ENCODE measurements at places on chromosomes 4 and X.

DNA sequence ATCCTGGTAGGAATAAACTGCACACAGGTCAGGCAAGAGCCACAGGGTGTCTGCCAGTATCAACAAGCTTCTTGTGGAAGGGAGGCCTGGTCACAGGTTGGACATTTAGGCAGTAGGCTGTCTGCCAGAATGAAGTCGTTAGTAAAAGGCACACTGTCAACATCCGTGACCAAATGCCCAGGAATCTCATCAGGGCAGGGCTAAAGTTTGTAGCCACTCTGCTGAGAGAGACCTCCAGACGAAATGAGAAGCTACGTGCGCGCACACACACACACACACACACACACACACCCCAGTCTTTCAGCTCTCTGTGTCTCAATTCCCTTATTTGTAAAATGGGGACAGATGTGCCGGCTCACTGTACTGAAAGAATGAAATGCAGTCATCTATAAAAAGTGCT lies 408.7 kb upstream of the ZFP42 start:
- DNase-seq, result no peak

GRCh38 chr4:171473155-171473554 lies 340.0 kb upstream of the GALNTL6 start:
- no peak for DNase-seq

- DNase-seq, result no peak
Observed at GRCh38 chr4:74317616-74318246, 9.5 kb downstream of the EPGN start.

GRCh38 chrX:23626651-23627050 lies 40.6 kb upstream of the PRDX4 start:
- no peak for DNase-seq

- peak; percentile 10 for DNase-seq
Observed at GRCh38 chr4:101527188-101527587, 179.9 kb upstream of the PPP3CA start.

- no peak for DNase-seq
Observed at GRCh38 chrX:111567542-111568255, 56.3 kb downstream of the SERTM2 start.

- no peak for DNase-seq
Observed at GRCh38 chr4:185637163-185637875, 102.0 kb upstream of the PDLIM3 start.

DNA sequence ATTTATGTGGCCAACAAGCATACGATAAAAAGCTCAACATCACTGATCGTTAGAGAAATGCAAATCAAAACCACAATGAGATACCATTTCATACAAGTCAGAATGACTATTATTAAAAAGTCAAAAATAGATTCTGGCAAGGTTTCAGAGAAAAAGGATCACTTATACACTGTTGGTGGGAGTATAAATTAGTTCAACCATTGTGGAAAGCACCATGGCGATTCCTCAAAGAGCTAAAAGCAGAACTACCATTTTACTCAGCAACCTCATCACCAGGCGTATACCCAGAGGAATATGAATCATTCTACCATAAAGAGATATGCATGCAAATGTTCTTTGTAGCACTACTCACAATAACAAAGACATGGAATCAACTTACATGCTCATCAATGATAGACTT lies 478.7 kb upstream of the GALNTL6 start:
- DNase-seq, result no peak

- DNase-seq, result no peak
Observed at GRCh38 chr4:28075401-28075956, 1214.8 kb downstream of the STIM2 start.

GRCh38 chr4:118995693-118996391 lies 107.2 kb downstream of the SYNPO2 start:
- no peak for DNase-seq

DNA sequence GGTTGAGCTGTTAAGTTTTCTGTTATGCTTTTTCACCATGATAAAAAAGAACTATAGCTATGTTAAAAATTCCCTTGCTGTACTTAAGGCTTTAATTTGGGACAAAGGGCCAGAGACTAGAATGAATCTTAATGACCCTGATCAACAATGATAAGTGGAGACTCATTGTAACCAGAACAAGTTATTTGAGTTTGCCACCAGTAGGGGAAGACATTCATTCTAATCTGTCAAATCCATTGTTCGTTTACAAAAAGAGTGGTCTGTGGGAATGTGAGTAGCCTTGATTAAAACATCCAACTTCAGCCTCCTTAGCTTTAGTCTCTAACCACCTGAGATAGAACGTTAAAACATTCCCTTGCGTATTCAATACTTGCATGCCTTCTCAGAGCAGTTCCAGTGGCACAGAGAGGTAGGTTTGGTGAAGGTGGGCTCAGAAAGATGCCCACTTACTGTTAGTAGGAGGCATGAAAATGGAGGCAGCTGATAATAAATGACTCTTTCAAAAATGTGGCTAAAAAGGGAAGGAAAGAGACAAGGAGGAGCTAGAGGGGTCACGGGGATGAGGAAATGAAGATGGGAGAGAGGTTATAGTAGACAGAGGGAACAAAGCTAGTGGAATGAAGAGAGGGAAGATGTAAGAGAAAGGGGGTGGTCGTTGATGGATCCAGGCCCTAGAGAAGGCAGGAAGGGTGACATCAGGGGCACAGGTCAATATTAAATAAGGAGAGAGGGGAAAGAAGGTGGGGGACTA lies 66.2 kb downstream of the EGF start:
- DNase-seq, result no peak

- DNase-seq, result no peak
Observed at GRCh38 chrX:153773741-153774575, 6.9 kb upstream of the SRPK3 start.

DNA sequence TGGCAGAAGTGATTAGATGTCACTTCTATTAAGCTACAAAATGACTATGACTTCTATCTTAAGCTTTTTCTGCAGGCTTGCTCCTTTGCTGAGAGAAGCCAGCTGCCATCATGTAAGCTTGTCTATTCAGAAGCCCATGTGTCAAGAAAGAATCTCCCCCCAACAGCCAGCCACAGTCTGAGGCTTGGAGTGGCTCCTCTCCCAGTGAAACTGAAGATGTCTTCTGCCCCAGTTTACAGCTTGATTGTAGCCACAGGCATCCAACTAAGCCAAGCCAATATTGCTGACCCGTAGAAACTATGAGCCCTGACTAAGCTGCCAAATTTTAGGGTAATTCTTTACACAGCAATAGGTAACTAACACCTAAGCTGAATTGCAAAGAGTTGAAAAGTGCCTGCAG lies 26.7 kb upstream of the SLC10A7 start:
- DNase-seq, result no peak

DNA sequence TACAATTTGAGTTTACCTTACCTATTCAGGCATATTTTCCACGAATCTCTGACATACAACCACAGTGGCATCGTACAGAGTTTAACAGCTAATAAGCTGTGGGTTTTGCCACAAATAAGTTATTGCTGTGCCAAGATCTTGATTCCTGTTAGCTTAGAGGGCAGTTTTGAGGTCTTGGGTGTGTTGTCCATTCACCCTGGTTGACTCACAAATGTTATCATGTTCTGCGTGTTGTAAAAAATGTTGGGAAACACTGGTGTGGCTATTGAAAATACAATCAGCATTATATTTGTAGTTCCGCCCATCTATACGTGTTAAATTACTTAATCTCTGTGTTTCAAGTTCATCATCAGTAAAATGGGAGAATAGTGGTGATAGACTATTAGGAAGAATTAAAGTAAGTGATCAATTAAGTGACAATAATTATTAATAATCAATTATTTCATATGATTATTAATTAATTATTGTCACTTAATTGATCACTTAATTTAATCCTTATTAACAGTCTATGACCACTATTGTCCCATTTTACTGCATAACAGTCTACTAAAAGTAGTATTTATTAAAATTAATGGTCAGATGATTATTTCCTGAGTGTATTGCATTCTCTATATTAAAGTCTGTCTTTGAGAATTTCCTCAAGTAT lies 96.3 kb downstream of the TMA16 start:
- no peak for DNase-seq

DNA sequence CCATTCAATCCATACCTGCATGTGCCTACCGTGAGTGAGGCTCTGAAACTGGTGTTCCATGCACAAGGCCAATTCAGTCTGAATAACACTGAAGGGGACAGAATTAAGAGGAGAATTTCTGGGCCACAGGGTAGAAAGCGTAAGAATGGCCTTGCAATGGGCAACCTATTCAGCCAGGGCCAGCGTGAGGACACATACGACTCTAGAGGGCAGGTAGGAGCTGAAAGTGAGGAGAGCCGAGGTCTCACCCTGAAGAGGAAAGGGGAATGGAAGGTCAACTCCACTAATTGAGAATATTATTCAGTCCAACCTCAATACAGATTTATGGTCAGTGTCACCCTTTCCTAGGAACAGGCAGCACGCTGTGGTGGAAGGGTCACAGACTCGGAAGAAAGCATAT lies 202.2 kb downstream of the TRIML1 start:
- no peak for DNase-seq

GRCh38 chr4:155639704-155640523 lies 26.7 kb upstream of the GUCY1A1 start:
- no peak for DNase-seq

DNA sequence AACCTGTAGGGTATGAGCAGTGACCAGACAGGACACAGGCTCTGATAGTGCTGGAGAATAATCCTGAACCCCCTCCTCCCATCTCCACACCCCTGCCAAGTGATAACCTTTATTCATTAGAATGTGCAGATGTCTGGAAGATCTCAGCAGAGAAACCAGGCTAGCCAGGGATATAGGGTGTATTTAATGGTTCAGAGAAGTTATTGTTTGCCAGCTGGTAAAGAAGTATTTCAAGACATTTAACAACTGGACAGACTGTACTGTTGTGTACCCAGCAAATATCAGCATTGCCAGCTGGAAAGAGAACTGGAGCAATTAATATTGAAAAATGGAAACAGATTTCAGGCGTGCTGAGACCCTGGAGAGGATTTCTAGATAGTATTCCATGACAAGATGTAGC lies 94.5 kb downstream of the RASGEF1B start:
- DNase-seq, result no peak

GRCh38 chrX:11533199-11533651 lies 132.5 kb downstream of the ARHGAP6 start:
- DNase-seq, result no peak

DNA sequence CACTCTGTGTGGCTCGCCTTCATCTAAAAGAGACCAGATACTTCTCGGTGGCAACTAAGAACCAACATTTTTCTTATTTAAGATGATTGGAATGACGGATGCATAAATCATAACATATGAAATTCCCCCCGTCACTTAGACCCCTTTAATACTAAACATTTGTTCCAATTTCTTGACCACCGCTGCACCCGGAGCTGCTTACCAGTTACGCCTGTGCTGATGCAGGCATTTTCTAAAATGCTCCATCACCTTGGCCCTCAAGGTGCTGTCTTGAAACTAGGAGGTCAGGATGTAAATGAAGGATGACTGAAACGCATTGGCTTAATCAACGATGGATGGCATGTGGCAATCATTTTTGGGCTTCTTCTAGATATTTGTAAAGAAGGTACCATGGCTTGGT lies 130.0 kb downstream of the CPZ start:
- DNase-seq, result no peak

GRCh38 chrX:11640089-11640488 lies 25.6 kb downstream of the ARHGAP6 start:
- no peak for DNase-seq

DNA sequence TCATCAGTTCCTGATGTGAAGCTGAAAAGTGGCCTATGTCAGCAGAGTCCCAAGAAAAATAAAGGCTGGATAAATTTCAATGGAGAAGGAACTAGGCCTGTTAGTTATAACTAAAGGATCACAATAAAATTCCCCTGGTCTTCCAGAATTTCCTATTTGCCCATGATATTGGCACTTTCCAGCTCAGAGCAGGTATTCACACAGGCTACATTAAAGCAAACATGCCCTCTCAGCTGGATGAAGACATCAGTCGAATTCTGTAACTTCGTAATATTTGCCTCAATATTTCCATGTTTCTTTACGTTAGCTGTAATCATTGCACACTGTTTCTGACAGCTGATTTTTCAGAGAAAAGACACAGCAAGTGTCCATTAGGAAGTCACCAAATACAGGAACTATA lies 9.5 kb downstream of the HPGD start:
- DNase-seq, result no peak

DNA sequence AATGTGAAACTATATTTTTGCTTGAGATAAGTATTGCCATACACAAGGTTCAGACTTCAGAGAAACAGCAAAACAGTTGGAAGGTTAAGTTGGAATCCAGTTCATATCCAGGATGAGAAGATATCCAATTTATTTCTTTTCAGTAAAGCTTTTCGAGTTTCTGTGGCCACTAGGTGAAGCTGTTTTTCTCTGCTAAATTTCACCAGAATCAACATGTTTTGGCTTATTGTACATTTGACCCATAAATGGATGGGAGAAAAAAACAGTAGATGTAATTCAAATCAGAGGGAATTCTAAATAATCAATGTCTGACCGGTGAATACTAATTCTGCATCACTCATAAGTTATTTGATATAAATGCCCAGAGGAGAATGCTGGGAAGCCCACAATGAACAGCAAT lies 9.1 kb upstream of the METTL14 start:
- DNase-seq, result no peak

DNA sequence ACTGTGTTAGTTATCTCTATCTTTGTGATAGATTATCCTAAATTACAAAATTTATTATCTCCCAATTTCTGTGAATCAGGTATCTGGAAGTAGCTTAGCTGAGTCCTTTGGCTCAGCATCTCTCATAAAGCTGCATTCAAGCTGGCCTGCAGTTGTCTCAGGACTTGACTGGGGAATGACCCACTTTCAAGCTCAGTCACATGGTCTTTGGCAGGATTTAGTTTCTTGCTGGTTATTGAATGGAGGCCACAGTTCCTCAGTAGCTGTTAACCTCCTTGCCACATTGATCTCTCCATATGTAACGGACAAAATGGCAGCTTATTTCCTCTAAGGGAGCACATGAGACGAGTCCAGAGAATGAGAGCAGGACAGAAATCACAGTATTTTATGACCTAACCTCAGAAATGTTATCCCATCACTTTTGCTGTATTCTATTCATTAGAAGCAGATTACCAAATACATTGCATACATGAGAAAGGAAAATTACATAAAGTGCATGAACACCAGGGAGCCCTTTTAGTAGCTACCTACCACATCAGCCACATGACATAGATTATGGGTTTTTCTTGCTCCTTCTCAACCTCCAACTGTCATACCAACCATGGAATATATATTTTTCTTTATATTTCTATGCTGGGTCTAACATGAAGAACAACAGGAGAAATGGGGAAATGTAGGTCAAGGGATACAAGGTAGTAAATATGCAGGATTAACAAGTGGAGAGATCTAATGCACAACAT lies 730.1 kb downstream of the CCSER1 start:
- DNase-seq, result no peak

GRCh38 chr4:20426028-20426427 lies 174.3 kb downstream of the SLIT2 start:
- no peak for DNase-seq

Measured in stimulated activated CD4-positive, alpha-beta T cell treated with anti-CD3 and anti-CD28 coated beads, Interleukin-1b, Interleukin-23, amount 100 ng/mL, for 1 hour (primary cell).